Dorsolateral prefrontal cortex (tissue), 122 donors: ENCODE measurements at places on chromosomes 12 and 14. TPM values are rescaled to one million over a fixed set of nuclear protein-coding genes. Genes with fewer than 3 reads are reported as not detected.

The CD69 gene
- 0.76 TPM for total RNA-seq

The SLC4A8 gene
- total RNA-seq: 112 TPM

The APOF gene
- total RNA-seq: not detected

The CRACR2A gene
- 2.8 TPM for total RNA-seq

The CFAP251 gene
- total RNA-seq: 7.2 TPM

GRCh38 chr12:20620261-20620660 lies 74.9 kb upstream of the SLCO1C1 start:
- DNase-seq: no peak

DNA sequence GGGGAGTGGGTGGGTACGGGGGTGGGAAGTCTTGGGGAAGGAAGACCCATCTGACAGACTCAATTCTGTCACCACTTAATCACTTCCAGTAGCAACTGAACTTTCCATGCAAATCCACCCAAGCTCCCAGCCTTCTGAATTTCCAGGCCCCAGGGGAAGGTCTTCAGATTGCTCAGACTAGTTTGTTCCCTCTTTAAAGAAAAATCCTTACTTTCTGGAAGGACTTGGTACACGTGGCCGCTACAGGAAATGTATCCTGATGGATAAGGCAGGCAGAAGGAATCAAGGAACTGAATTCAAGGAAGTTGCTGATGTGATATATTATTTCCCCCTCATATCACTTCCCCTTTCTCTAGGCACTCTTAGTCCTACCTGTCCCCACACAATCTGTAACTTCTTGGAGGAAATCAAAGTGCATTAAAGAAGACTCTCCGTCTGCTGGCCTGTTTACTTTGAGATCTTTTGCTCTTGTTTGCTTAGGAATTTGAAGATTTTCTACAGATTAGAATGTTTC lies 6.4 kb downstream of the NFKBIA start:
- no peak for DNase-seq

- DNase-seq: no peak
These were observed 99.6 kb downstream of the LIN7A start for GRCh38 chr12:80838024-80838658.

DNA sequence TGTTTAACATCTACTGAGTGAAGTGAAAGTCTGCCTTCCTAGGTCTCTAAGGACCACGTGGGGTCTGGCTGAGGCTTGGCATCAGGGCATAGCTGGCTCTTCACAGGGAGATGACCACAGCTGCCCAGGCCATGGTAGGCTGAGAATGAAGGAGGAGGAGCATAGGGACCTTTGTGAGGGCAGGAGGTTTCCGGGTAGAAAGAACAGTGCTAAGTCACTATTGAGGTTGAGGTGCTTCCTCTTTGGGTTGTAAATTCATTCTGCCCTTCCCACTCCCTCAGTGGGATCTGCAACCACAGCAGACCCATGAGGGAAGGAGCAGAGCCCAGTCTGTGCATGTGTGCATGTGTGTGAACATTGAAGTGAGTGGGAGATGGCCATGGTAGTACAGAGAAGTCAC lies 909.6 kb downstream of the VRK1 start:
- no peak for DNase-seq

GRCh38 chr14:45906257-45906656 lies 653.3 kb upstream of the MIS18BP1 start:
- DNase-seq: no peak

GRCh38 chr12:89038831-89039512 lies 313.3 kb downstream of the DUSP6 start:
- no peak for DNase-seq

DNA sequence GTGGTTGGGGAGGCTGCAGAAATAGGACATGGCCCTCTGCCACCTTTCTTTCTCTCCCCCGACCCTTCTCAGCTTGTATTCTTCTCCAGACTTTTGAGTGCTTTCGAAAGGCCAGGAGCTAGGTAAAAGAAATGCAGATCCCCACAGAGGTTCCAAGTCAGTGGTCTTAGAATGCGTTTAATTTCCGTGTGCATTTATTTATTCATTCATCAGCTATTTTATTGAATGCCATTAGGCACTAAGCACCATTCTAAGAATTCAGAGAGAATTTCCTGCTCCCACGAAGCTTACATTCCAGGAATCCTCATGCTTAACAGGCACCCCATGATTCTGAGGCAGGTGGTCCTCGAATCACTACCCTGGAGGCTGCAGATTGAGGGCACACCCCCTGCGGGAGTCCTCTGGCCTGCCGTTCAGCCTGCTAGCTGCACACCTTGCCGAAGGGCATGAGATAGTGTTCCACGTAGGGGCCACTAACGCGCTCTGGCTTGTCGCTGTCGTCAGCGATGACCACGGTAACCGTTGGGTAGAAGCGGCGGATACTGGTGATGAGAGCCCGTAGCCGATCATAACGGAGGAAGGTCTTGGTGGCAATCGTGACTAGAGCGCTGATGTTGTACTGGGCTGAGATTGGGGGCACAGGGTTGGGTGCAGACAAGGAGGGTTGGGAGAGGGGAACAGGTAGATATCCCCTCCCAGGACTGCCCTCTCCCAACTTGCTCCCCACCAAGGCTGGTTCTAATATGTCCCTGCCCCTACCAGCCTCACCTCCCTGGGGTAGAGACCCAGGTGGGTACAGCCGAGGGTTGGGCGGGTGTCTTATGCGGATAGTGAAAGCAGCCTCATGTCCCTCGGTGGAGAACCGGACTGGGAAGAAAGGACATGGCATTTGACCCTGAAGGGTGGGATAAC lies 4.5 kb downstream of the B4GALNT1 start:
- no peak for DNase-seq

- DNase-seq: no peak
These were observed 30.5 kb downstream of the ANO2 start for GRCh38 chr12:5914387-5915149.

- no peak for DNase-seq
These were observed 73.9 kb downstream of the PPP1R36 start for GRCh38 chr14:64623554-64624165.

DNA sequence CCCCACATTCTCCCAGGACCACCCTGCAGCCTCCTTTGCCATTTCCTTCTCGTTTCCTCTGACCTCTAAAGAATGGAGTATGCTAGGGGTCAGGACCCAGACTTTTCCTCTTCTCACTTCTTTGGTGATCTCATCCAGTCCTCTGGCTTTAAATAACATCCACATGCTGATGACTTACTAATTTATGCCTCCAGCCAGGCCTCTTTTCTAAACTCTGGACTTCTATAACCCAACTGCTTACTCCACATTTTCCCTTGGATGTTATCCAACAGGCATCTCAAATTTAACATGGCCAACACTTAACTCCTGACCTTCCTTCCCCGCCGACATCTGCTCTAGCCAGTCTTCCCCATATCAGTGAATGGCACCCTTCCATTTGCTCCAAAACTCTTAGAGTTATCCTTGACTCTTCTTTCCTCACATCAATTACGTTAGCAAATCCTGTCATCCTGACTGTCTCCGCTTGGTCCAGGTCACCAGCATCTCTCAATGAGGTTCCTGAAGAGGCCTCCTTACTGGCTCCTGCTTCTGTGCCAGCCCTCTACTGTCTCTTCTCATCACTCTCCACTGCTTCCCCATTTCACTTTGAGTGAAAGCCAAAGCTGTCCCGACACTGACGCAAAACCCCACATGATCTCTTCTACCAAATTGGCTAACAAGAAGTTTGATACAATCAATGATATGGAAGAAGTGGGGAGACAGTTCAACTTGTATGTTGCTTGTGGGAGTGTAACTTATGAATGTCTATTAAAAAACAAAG lies 42.7 kb downstream of the TMBIM6 start:
- DNase-seq: no peak

DNA sequence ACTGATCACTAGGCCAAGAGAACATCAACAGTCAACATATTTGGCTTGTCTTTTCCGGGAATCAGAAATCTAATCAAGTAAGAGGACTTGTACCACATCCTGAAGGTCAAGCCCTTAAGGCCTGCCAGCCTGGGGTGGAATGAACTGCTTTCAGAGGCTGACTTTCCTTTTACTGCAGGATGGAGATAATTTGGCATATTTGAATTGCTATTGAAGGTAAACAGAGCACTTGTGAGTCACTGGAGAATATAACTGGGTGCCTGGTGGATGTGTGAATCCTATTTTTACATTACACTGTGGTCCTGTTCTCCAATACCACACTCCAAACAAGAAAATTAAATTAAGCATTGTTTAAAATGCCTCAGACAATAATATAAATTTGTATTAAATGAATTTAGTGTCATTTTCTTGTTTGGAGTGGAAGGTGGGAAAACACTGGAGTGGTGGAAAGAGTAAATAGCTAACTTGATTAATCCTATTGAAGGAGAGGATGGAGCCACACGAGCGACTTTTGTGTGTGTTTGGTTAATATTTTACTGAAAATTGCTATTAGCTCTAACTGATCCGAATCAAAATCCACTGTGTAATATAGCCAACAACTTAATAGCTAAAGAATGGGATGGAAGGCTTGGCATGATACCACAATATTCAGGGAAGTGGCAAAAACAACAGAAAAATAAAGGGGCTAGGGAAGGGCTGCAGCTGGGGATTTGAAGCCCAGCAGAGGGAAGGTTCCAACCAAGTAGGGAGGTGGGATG lies 89.4 kb downstream of the OTX2 start:
- no peak for DNase-seq

DNA sequence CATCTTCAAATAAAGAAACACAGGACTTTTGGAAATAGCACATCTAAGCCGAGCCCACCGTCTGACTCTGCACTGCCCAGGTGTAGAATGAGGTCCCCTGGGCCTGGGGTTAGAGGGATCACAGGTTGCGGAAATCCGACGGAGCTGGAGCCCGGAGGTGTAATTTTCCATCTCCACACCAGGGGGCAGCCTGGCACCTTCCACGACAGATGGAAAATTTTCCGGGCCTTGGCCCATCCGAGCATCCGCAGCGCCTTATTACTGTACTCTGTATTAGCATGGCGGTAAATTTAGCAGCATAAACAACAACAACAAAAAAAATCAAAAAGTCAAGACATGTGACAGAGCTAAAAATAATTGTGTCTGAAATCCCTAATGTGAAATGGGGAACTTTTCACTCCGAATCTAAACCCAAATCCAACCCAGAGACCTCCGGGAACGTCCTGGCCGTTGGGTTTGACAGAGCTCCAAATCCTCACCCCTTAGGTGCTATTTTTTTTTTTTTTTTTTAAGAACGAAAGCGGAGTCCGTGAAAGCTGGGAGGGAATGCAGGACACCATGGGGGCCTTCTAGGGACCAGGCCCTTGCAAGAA lies 93.9 kb downstream of the KSR2 start:
- DNase-seq: peak; percentile 66

DNA sequence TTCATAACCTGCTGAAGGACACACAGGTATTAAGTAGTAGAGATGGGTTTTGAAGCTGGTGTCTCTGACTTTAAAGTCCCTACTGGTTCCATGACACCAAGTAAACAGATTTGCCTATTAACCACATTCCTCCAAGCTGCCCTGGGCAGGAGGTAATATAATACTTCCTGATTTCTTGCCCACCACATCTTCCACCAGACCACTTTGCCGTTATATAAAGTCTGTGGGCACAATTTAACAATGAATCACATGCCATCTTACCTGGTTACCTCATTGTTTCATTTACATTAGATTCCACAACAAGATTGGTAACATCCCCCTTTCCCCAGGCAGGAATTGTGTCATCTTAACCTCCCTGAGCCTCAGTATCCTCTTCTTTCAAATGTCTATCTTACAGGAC lies 900 bp upstream of the LRRC23 start:
- no peak for DNase-seq
